Central memory CD4-positive, alpha-beta T cell (primary cell): ENCODE measurements at places on chromosomes 6 and 20.

DNA sequence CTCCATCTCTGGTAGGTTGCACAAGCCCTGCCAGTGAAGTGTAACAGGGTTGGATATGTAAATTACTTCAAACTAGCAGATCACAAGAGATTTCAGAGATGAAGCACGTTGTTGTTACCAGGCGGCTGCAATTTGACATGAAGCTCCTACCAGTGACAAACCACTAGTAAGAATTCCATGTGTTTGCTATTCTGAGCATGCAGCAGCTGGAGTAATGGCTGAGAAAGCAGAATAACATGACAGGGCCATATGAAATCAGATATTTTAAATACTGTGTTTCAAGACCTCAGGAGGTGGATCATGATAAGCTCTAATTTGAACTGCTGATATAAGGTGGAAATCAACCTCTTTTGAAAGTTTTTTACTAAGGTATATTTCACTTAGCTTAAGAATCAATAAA lies 11.4 kb downstream of the RIN2 start:
- no peak for DNase-seq

DNA sequence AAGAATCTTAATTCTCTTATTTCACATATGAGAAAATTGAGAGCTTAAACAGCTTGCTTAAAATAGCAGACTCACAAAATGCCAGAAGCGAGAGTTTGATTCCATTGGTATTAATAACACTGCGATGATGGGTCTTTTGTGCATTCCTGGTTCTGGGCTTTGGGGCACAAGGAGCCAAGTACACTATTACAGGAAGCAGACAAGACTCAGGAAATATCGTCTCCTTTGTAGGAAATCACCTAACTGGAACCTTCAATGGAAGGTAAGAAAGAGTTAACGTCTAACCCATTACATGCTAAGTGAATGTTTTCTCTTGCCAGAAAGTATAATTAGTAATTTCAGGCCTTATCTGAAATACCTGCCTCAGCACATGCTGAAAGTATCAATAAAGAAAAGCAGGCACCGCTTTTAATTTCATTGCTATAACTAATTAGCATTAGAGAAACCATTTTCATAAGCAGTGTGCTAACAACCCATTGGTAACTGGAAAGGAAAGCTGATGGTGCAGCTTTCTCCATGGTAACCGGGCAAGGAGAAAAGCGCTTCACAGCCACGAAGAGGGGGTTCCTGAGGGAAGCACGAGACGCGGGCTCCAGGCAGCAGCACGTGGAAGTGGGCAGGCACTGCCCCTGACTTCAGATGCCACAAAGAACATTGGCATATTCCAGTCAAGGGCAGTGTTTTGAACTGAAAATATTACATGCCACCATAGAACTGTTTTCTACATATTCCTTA lies 206.7 kb upstream of the AGPAT4 start:
- no peak for DNase-seq

DNA sequence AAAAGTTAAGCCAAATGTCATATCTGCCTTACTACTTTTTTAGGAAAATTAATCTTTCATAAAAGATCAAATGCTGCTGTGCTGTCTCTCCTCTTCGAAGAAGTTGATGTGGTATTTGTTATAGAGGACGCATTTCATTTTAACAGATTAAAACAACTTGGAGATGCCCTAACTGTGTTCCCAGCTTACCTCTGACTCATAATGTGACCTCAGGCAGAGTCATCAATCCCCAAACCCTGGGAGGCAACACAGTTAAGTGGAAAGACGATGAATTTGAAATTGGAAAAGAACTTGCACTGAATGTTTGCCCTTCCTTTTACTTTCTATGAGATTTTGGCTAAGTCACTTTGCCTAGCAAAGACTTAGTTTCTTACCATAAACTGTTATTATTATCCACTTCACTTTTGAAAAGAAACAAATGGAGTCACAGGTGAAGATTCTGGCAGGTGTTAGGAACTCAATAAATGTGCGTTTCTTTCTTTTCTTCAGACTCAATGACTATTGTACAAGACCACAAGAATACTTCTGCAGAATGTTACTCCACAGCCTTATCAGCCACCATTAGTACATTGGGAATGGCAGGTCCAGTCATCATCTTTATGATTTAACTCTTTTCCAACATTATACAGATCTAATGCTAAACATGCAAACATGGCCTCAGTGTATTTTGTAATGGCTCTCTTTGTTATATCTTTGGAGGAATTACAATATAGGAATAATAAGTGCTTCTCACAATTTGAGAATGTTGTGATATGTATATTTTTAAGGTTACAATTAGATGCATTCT lies 102.6 kb downstream of the COL21A1 start:
- DNase-seq, result no peak

DNA sequence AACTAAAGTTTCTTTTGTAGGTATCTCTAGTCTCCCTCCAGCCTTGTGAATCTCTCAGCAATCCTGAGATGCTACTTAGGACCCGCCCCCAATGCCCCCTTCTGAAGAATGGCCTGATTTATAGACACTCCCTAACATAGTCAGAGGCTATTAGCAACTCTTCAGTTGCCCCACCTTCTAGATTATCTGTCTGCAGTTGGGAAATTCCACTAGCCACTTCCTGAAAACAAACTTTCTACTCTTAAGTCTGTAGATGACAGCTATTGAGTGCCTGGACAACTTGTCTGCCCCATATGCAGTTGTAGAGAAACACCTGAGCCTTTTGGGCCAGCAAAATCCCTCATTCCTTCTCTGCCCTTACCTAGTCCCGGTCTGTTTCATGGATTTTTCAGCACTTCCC lies 188.2 kb upstream of the PREP start:
- DNase-seq, result no peak

DNA sequence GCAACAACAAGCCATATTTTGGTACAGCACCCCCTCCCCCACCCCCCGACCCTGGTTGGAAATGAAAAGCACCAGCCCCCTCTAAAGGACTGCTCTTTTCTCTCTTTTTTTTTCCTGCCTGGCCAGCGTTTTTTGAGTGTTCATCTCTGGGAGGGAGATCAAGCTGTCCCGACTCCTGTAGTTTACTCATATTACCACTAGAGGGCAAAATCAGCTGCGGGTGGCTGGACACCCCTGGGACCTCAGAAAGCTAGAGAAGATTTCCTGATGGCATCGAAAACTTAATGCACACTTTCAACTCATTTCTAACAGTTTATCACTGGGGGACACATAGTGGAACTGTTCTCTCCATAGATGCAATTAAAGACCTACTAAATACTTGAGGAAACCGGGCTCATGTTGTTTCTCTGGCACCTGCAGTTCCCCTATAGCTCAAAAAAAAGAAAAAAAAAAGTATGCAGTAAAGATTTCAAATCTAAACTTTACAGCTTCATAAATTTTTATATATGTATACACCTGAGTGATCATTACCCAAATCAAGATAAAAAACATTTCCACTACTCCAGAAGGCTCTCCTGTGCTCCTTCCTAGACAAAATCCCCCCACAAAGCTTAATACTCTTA lies 24.4 kb downstream of the CNBD2 start:
- peak; percentile 49 for DNase-seq

DNA sequence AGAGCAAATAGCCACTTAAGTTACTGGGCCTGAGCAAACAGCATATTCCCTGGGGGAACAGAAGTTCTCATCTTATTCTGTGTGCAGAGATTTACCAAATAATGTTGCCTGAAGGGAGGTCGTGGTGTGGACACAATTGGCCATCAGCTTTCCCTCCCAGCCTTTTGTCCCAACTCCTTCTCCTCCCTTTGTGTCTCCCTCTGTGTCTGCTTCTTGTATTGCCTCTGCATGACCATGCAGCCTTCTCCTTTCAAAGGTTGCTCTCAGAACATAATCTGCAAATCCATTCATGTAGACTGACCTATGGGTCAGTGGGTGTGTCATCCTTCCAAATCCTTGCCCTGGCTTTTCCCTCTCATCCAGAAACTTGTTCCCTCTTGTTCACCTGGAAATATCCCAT lies 150.3 kb upstream of the INSM1 start:
- no peak for DNase-seq

DNA sequence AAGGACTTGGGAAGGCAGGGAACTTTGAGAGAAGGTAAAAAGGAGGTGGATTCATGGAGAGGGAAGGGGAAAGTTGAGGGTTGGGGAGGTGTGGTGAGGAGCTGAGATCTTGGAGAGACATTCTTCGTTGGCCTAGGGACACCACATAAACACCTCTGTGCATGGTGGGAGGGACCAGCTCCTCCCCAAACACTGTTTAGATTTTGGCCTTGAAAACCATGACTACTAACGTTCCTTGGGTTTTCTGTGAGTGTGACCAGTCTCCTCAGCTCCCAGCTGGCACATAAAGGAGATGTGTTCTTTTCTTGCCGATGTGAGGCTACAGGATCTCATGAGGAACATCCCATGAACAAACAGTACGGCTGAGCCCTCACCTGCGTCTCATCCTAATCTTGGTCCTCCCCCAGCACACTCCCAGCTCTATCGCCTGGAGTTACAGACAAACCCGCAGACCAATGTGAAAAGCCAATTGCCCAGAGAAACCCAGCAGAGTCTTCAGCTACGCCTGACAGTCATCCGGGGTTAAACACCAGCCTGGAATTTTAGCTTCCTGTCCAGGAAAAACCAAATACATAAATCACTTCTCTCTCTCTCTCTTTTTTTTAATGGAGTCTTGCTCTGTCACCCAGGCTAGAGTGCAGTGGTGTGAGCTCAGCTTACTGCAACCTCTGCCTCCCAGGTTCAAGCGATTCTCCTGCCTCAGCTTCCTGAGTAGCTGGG lies 22.0 kb upstream of the DDR1 start:
- DNase-seq, result no peak

GRCh38 chr20:14219801-14220461 lies 117.5 kb downstream of the FLRT3 start:
- no peak for DNase-seq

- DNase-seq, result no peak
These were observed 193.8 kb downstream of the BTBD9 start for GRCh38 chr6:38445925-38446324.

GRCh38 chr6:109204511-109204910 lies 109.2 kb downstream of the CEP57L1 start:
- DNase-seq, result no peak

GRCh38 chr6:5958921-5959320 lies 47.8 kb downstream of the NRN1 start:
- no peak for DNase-seq

GRCh38 chr6:9540534-9541126 lies 874.2 kb downstream of the TFAP2A start:
- DNase-seq, result no peak

- DNase-seq, result no peak
These were observed 2.7 kb upstream of the CD24 start for GRCh38 chr6:106977246-106977645.

GRCh38 chr6:117072134-117072533 lies 193.2 kb upstream of the VGLL2 start:
- DNase-seq, result no peak

GRCh38 chr20:62925420-62926228 lies 681 bp downstream of the DIDO1 start:
- DNase-seq, result peak; percentile 49

DNA sequence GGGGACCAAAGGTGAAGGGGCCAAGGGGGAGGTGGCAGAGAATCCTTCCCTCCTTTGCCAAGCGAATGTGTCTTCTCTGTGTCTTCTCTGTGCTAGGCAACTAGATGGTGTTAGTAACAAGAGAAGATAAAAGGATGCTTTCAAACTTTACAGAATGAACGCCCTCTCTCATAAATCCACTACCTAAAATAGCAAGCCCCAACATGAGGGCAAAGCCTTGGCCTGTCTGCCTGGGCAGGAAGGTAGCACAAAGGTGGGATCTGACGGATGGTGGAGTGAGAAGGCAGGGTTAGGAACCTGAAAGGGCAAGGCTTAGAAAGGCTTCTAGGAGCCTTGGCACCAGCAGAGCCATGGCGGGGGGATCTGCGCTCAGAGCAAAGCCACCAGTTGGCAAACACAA lies 13.6 kb upstream of the TGM3 start:
- no peak for DNase-seq

DNA sequence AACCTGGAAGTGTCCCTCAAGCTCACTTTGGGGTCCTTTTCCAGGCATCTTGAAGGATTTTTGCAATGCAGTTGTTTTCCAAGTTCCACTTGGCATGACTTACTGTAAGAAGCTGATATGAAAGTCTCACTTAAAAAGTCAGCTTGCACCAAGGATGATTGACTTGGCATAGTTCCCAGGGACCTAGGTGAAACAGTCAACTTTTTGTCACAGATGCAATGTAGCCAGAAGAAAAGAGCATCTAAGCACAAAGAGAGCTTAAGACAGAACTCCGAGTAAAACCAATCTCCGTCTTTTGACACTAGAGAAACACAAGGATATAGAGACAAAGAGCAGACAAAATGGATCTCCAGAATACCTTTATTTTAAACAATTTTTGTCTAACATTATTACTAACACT lies 2.6 kb upstream of the ZSCAN12 start:
- DNase-seq, result no peak

DNA sequence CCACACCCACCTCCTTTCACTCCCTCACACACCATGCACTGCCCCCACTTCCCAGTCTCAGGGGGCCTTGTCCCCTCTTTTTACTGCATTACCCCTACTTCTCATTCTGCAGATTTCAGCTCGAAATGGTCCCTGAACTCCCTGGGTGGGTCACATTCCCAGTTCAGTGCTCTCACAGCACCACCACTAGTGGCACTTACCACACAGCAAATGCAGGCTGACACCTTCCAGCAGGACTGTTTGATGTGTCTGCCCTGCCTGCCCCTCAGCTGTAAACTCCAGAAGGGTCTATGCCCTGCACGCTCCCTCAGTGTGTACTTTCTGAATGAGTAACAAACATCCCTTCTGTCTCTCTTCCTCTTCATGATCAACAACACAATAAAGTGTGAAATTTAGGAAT lies 4.0 kb downstream of the DYNLT1 start:
- no peak for DNase-seq

- no peak for DNase-seq
These were observed 39.5 kb downstream of the UBE2V1 start for GRCh38 chr20:50073500-50073899.

- no peak for DNase-seq
These were observed 320.1 kb downstream of the ESR1 start for GRCh38 chr6:152127432-152128165.

DNA sequence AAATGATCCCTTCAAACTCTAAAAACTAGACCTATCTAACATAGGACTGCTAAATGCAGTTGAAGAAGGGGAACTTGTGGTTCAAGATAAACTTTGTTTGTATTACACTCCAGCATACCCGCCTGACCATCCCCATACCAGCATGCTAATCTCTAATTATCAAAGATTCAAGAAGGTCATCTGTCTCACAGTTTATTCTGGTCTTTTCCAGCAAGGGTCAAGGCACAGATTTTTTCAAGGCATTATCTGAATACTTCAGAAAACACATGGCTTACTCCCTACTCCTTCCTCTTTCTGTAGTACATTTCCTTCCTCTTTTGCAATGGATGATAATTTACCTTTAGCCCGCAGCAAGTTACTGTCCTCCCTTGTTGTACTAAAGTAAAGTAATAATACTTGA lies 174.1 kb downstream of the PKHD1 start:
- no peak for DNase-seq

DNA sequence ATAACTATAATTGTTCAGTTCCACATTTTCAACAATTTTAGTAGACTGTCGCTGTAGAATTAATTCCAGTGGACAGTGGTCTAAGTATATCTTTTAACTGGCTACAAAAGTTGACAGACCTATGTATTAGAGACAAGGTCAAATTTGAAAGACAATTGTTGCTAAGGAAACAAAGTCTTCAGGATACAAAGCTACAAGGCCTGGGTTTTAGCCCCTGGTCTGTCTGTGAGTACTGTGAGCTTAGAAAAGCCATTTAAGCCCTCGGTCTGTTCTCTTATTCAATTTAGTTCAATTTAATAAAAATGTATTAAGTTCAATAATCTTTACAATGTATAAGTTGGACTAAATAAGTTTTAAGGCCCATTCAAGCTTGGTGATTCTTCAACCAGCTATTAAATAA lies 352.5 kb downstream of the HDGFL1 start:
- DNase-seq, result no peak
